NCI-H226 (cell line): ENCODE measurements at places on chromosomes 1 and 21.

- no peak for DNase-seq
Observed at GRCh38 chr21:37383086-37383485, 16.5 kb downstream of the DYRK1A start.

GRCh38 chr1:68074472-68074871 is 24.0 kb upstream of the DIRAS3 start:
- no peak for DNase-seq

- no peak for DNase-seq
Observed at GRCh38 chr21:44485254-44485793, 30.0 kb downstream of the LRRC3 start.

DNA sequence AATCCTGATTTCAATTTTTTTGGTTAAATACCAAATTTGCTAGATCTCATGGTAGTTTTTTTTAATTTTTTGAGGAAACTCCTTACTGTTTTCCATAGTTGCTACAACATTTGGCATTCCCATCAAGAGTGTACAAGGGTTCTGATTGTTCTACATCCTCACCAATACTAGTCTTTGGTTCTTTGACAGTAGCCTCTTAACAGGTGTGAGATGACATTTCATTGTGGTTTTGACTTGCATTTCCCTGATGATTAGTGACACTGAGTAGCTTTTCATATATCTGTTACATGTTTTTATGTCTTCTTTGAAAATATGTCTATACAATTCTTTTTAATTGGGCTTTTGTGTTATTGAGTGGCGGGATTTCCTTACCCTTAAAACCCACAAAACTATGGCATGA is 20.9 kb upstream of the RGS13 start:
- DNase-seq, result no peak

DNA sequence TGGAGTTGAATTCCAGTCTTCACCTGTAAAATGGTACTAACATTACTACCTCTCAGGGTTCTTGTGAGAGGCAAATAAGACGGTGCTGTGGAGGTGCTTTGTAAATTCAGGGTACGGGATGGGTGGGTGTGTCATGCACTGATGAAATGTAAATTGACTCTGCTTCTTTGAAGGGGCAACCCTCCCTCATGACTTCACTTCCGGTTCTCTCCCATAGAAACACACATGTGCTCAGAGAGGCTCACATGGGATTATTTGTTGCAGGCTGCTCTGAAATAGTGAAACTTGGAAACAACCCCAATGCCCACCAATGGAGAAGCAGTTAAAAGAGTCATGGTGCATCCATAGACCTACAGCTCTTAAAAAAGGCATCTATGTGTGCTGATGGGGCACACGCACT is 44.9 kb upstream of the SCMH1 start:
- no peak for DNase-seq

- no peak for DNase-seq
Observed at GRCh38 chr1:236164273-236164672, 21.9 kb downstream of the GPR137B start.

DNA sequence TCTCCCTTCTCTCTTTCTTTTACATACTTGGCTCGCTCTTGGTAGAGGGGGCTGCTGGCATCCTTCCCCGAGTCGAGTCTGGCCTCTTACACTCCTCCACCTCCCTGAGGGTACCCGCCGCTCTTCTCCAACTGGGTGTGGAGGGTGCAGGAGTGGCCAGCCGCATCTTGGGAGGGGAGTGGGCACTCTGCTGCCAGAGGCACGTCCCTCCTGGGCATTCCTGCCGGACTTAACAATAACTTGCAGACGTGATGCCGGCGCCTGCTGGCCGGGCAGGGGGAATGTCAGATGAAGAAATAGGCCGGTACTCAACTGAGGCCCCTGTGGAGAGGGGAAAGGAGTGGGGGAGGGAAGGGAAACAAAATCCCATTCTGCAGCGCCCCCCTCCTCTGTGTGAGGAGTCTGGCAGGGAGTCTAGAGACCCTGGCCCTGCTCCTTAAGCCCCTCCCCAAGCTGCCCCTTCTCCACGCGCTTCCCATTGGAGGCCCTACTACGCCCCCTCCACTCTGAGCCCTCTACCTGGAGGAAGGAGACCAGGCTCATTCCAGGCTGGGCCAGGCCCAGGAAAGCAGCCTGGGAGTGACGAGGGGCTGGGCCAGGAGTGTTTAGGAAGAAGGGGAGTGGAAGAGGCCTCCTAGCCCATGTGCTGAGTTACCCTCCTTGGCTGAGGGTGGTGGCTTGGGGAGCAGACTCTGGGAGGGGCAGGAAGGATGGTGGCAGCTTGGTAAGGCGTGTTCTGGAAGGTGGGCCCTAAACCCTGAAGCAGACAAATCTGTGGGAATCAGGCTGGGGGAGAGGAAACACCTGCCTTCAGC is 1.8 kb downstream of the ATP2B4 start:
- peak; percentile 72 for DNase-seq

- no peak for DNase-seq
Observed at GRCh38 chr1:116289193-116289592, 83.9 kb upstream of the ATP1A1 start.

GRCh38 chr1:38677756-38678155 is 181.8 kb downstream of the RRAGC start:
- DNase-seq, result no peak

- no peak for DNase-seq
Observed at GRCh38 chr1:168172250-168172915, 6.4 kb upstream of the TIPRL start.

DNA sequence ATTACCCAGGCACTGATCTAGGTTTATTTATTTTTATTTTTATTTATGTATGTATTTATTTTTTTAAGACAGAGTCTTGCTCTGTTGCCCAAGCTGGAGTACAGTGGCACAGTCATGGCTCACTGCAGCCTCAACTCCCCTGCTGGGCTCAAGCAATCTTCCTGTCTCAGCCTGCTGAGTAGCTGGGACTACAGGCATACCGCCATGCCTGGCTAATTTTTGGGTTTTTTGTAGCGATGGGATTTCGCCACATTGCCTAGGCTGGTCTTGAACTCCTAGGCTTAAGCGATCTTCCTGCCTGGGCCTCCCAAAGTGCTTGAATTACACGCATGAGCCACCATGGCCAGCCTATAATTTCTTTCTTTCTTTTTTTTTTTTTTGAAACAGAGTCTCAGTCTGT is 9.4 kb downstream of the PHACTR4 start:
- DNase-seq, result no peak

- no peak for DNase-seq
Observed at GRCh38 chr1:229893762-229894444, 173.1 kb upstream of the GALNT2 start.

- DNase-seq, result no peak
Observed at GRCh38 chr1:186900539-186901237, 71.9 kb downstream of the PLA2G4A start.

- no peak for DNase-seq
Observed at GRCh38 chr1:223515926-223516325, 122.7 kb downstream of the CCDC185 start.

GRCh38 chr1:115314765-115315164 is 23.3 kb downstream of the NGF start:
- peak; percentile 93 for DNase-seq

- DNase-seq, result peak; percentile 13
Observed at GRCh38 chr1:27872059-27872801, at the start of gene THEMIS2. Gene THEMIS2 (plus strand): TSS chr1:27872544. CDS start chr1:27872572, 28 bp downstream.
